ENCODE measurements at places on chromosomes 4 and X. TPM values are rescaled to one million over a fixed set of nuclear protein-coding genes. Genes with fewer than 3 reads are reported as not detected.

VCX3B gene
- polyA plus RNA-seq = 0.27 TPM

HNRNPH2 gene
- 117 TPM for polyA plus RNA-seq

TBCK gene
- polyA plus RNA-seq = 56.9 TPM

NIPAL1 gene
- polyA plus RNA-seq = 13.0 TPM

DMP1 gene
- not detected for polyA plus RNA-seq

NDNF gene
- 74.7 TPM for polyA plus RNA-seq

DCAF4L1 gene
- polyA plus RNA-seq = 0.41 TPM

GRCh38 chr4:59983852-59984251 is 1216.3 kb upstream of the ADGRL3 start:
- no peak for DNase-seq

- no peak for DNase-seq
Observed at GRCh38 chr4:1295405-1296055, 5.8 kb downstream of the MAEA start.

- DNase-seq = no peak
Observed at GRCh38 chr4:139735381-139736273, 70.0 kb downstream of the MGST2 start.

GRCh38 chr4:114180481-114180880 is 201.0 kb upstream of the ARSJ start:
- peak; percentile 25 for DNase-seq

DNA sequence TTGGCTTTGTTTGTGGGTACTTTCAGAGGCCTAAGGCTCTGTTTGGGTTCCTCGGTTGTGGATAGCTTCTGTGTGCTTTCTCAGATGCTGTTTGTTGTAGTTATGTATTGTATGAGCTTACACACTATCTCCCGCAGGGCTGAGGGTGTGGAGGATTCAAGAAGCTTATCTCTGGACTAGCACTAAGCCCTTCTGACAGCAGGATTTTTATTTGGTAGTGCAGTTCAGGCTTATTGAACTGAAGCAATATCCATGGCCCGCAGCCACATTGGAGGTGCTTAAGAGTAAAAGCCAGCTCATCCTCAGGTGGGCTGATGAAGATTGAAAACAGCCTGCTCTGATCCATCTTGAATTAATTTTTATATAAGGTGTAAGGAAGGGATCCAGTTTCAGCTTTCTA is 128.2 kb downstream of the RASGEF1B start:
- no peak for DNase-seq

DNA sequence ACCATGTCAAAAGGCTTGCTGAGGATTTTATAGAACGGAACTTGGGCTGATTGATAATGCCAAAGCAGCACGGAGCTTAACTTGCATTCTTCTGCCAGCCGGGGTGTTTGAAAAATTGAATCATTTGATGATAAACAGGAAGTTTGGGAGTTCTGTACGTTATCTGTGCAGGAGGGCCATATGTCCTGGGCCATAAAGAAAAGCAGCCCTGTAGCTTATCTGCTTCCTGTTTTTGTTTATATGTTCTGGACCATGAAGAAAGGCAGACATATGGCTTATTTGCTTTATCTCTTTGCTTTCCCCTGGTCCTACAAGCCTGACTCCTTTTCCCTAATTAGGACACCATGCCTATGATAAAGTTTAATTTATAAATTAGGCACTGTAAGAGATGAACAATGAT is 62.4 kb downstream of the HOPX start:
- no peak for DNase-seq

- no peak for DNase-seq
Observed at GRCh38 chrX:39875834-39876628, 221.7 kb downstream of the BCOR start.

GRCh38 chrX:6307156-6307555 is 78.5 kb upstream of the NLGN4X start:
- DNase-seq = no peak

DNA sequence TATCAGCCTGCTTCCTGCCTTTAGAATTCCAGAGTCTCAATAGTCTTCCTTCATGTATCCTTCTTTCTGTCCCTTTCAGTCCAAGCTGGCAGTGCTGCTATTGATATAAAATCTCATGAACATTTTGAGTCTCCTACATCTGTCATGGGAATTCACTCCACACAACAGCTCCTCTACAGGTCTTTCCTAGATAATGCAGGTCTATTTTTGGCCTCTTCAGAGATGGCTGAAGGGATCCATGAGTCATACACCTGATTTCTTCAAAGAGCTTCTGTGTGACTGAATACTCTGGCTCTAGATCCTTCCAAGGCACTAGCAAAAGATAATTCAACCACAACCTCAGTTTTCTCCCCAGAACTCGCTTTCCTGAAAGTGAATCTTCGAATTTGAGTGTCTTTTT is 115.4 kb downstream of the STPG2 start:
- DNase-seq = no peak

DNA sequence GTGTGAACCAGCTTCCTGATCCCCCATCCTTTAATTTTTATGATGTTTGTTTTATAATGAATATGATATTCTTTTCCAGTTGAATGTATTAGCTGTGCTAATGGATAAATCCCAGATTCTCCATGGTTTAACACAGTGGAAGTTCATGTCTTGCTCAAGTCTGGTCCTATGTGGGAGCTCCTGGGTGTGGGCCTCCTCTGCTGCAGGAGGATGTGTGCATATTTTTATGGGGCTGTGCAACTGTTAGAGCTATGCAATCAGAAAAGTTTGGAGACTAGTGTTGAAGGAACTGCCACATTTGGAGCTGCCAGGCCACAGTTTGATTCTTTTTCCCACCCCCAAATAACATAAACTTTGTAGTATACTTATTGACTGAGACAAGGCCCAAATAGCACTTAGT is 24.8 kb downstream of the MGST2 start:
- no peak for DNase-seq

GRCh38 chr4:48051078-48051477 is 34.5 kb downstream of the NIPAL1 start:
- no peak for DNase-seq

- DNase-seq = no peak
Observed at GRCh38 chr4:56245547-56246232, 141.6 kb downstream of the AASDH start.

GRCh38 chr4:52714597-52715254 is 36.5 kb downstream of the ERVMER34-1 start:
- no peak for DNase-seq

DNA sequence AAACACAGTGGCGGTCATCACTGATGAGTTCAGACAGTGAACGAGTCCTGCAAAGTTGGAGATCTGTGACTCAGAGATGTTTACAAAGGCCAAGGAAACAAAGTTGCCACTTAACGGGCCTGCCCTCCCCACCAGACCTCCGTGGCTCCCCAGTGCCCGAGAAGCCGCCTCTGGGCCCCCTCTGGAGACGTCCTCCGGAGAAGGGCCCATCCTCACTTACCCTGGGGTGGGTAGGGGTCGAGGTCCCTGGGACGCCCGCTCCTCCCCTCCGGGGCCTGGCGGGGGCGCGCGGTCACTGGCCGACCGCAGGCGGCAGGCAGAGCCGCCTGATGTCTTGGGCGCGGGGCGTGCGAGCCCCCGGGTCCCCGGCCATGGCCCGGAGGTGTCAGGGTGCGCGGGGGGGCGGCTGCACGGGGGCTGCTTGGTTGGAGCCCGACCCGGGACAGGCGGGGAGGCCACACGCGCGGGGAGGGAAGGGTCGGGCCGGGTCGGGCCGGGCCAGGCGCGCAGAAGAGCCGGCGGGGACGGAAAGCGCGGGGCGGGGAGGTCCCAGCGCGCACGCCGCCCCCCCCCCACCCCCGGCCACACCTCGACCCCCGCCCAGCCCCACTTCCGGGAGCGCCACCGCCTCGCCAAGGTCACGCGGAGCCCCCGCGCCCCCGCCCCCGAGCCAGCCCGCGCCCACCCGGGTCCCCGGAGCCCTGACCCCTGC is 529 bp downstream of the DHRSX start:
- no peak for DNase-seq

DNA sequence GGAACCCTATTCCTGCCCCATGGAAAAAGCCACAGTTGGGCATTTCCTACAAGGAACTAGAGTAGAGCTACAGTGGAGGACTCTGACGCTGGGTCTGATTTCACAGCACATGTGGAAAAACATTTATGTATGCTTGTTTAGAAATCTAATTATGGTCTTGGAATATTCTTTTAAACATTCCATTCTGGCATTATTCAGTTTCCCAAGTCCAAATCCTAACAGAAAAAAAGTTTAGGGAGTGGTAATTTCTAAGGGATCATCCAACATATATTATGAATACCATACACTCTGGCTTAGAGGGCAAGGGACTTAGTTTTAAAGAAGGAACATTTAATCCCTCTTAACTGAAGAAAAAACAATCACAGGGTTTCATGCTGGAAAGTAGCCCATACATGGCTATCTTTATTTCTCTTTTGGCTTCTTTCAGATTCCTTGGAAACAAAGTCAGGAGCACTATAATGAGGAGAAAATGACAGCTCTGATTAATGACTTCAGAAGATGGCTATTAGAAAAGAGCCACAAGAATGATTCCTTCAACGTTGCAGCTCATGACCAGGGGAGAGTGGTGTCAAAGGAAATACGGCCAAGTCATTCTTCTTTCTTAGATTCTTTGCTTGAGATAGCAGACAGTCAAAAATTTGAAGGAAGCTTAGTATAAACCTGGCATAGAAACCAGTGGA is 56.1 kb downstream of the CNGA2 start:
- DNase-seq = no peak

DNA sequence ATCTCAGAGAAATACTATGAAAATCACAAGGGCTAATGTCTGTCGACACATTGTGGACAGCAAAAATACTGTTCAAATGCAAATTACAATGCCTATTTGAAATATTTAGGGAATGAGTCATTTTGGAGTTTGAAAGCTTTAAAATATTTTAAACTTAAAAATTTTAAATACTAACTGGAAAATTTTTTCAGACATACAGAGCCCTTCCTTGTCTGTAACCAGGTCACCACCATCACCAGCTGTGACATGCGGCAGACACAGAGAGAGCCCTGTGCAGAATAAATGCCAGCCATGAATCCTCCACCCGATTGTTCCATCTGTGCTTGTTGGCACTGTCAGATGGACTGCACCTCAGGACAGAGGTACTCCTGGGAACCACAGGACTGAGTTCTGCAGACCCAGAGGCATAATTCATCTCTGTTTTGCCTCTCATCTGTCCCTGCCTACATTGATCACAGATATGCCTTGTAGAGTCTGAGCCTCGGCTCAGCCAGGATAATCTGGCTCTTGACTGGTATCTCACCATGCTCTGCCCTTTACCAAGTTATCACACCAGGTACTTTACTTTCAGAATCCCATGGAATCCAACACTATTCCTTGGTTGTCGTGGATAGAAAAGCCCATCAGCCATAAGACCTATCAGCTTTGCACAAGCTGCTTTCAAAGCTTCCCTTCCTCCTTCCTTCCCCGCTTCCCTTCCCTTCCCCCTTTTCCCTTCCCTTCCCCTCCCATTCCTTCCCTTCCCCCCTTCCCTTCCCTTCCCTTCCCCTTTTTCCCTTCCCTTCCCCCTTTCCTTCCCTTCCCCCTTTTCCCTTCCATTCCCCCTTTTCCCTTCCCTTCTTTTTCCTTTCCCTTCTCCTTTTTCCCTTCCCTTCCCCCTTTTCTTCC is 67.2 kb downstream of the TBC1D9 start:
- DNase-seq = no peak

DNA sequence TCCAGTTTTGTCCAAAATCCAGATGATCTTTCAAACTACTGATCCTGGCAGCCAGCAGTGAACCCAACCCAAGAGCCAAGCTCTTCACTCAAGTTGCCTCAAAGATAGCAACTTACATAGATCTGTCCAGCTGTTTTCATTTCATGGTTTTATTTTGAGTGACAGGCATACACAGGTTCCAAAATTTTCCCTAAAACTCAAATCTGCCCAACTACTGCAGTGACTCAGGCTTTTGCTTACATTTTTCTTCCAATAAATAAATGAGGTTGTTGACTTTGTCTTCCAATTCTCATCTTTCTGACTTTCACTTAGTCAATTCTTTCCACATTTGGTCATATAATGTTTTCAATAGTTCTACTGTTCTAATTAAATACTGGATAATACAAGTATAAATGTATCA is 158.8 kb downstream of the TECRL start:
- no peak for DNase-seq

GRCh38 chr4:6851962-6852361 is 57.7 kb upstream of the TBC1D14 start:
- DNase-seq = no peak

DNA sequence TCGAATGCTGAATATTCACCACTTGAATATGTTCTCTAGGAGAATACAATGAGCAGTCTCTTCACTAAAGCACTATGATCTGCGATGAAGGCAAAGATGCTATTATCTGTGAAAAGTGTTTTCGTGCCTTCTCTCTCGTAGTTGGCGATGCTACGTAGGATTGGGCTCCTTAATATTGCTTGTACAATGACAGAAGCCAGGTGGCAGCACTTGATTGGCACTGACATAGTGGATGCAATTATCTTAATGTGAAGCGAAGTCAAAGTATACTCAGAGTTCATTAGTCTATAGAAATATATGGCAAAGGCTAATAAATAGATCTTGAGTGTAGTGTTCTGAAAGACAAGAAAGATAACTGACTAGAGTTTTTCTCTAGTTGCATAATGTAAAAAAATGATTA is 1135.7 kb upstream of the AGA start:
- no peak for DNase-seq

GRCh38 chr4:187547316-187547715 is 448.3 kb upstream of the ZFP42 start:
- DNase-seq = peak; percentile 34

GRCh38 chr4:25609976-25610375 is 45.7 kb upstream of the SLC34A2 start:
- DNase-seq = no peak

DNA sequence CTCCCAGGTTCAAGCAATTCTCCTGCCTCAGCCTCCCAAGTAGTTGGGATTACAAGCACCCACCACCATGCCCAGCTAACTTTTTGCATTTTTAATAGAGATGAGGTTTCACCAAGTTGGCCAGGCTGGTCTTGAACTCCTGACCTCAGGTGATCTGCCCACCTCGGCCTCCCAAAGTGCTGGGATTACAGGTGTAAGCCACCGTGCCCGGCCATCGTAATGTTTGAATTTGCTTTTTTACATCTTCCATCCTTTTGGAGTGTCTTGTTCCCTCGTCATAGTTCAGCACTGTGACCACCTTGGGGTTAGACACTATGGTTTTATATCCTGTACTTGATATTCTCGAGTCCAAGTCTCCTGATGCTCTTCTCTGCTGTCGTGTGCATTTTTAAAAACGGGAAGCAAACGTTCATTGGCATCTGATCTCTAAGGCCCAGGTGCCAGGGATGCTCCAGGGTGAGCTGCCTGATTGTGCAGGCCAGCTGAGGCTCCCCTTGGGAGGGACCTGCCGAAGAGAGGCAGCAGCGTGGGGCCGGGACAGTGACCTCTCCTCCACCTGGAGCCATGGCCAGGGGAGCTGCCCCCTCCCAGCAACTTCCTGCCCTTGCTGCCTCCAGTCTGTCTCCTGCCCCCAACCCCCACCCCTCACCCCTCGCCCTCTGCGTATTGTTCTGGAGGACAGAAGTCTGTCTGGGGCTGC is 16.7 kb downstream of the DGKQ start:
- no peak for DNase-seq

Data from left renal pelvis (tissue), 4 donors.